PC-9 (cell line): ENCODE measurements at places on chromosomes 3 and 15.

GRCh38 chr3:37765591-37766488 lies 95.8 kb upstream of the CTDSPL start:
- H3K4me1 ChIP-seq: no peaks in the 10 kb centered on the region
- H3K27me3 ChIP-seq: peaks cover 77% of the 10 kb centered on the region
- DNase-seq: no peak

DNA sequence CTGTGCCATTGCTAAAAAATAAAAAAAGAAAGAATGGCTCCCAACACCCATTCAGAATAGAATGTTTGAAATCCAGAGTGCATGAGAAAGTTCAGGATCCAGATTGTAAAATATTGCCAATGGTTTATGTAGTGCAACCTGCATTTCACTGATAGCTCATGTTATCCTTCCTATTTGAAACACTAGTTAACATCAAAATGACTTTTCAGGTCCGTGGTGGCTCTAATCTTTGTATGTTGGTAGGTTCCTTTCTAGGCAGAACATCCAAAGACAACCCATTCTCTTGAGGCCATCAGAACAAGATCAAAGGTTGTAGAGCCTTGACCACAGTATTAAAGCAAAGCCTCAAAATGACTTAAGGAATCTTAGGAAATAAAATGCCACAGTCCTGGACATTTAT lies 51.0 kb downstream of the PLCL2 start:
- no peak overlapping the region for H3K4me3 ChIP-seq
- no peak for DNase-seq
- H3K4me1 ChIP-seq: no peaks in the 10 kb centered on the region

GRCh38 chr3:73451301-73451944 lies 173.3 kb downstream of the PDZRN3 start:
- H3K36me3 ChIP-seq: no peaks in the 10 kb centered on the region
- H3K27me3 ChIP-seq: no peaks in the 10 kb centered on the region; the same call in 1 of the 2 replicates
- H3K4me3 ChIP-seq: no peak overlapping the region
- no peaks in the 10 kb centered on the region for H3K4me1 ChIP-seq
- no peak overlapping the region for H3K27ac ChIP-seq
- DNase-seq: no peak

DNA sequence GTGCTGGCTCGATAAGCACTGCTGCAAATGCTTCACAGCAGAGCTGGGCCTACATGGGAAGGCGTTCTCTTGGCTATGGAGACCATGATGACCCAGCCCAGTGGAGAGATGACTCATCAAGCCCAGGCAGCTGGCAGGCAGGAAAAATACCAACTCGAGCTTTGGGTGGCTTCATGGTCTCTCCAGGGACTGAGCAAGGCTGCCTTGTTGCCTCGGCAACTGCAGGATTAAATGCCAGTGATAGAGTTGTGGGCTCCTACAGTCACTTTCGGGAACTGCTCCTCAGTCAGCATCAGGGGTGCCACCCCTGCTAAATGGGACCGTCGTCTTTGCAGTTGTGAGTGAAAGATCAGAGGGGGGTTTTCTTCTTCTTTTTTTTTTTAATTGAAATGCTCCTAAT lies 54.6 kb upstream of the MYZAP start:
- H3K4me1 ChIP-seq: no peaks in the 10 kb centered on the region
- H3K4me3 ChIP-seq: no peak overlapping the region
- DNase-seq: peak; percentile 39
- H3K27me3 ChIP-seq: no peaks in the 10 kb centered on the region

- H3K4me3 ChIP-seq: no peak overlapping the region
- H3K36me3 ChIP-seq: 0 out of 2 replicates have a peak, but pooled peaks cover 3% of the 10 kb centered on the region
- no peaks in the 10 kb centered on the region for H3K4me1 ChIP-seq
- DNase-seq: no peak
- H3K27ac ChIP-seq: no peak overlapping the region
Measured at GRCh38 chr15:90550919-90551318, 21.2 kb downstream of the CRTC3 start.

GRCh38 chr3:71520161-71521020 lies 63.1 kb downstream of the FOXP1 start:
- no peak overlapping the region for H3K27ac ChIP-seq
- H3K4me3 ChIP-seq: no peak overlapping the region
- no peaks in the 10 kb centered on the region for H3K36me3 ChIP-seq
- DNase-seq: no peak
